ENCODE measurements at places on chromosomes 4 and X.

DNA sequence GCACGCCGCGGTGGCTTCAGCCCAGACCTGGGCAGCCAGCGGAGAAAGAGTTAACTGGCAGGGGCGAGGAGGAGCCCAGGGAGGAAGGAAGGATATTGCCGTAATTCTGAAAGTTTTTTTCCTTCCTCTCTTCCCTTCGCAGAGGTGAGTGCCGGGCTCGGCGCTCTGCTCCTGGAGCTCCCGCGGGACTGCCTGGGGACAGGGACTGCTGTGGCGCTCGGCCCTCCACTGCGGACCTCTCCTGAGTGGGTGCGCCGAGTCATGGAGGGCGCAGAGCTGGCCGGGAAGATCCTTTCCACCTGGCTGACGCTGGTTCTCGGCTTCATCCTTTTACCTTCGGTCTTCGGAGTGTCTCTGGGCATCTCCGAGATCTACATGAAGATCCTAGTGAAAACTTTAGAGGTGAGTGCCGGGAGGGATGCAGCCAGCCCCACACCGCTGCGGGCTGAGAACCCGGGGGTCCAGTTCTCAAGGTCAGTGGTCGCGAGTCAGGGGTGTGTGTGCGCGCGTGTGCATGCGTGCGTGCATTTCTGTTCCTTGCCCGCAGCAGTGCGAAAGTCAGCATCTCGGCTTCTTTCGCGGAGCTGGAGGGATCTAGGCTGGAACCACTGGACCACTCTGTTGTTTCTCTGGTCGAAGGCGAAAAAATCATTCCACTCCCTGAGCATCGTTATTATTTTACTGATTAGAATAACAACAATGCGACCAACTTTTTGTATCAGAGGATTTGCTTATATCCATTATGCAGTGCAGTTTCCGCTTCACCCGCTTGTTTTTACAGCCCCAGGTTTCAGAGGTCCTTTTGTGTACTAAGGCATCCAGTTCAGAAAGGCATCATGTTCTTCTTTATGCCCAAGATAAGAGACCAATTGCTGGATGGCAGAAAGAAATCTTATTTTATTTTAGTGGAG is 709 bp downstream of the GPAT3 start:
- DNase-seq: peak; percentile 20

DNA sequence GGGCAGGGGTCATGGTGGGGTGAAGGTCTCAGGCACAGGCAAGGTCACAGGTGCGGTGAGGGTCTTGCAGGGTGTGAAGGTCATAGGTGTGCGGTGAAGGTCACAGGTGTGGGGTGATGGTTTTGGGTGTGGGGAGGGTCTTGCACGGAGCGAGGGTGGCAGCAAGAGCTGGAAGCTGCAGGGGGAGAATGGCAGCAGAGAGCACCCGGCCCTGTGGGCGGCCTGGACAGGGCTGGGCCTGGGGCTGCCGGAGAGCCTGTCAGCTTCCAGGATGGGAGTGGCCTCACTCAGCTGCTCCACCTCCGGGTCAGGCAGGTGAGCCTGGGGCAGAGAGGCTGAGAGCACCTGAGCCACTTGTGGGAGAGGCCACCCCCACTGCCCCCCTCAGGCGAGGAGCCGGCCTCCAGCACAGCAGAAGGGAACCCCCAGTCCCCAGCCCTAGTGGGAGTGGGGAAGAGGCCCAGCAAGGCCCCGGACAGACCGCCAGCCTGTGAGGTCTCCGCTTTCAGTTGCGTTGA is 1.5 kb downstream of the MSANTD1 start:
- no peak for DNase-seq

GRCh38 chrX:154113729-154114128 is 16.2 kb upstream of the MECP2 start:
- no peak for DNase-seq

GRCh38 chr4:68175562-68176155 is 46.0 kb upstream of the TMPRSS11F start:
- DNase-seq: peak; percentile 43

GRCh38 chr4:163143532-163143931 is 23.2 kb downstream of the NAF1 start:
- DNase-seq: no peak

DNA sequence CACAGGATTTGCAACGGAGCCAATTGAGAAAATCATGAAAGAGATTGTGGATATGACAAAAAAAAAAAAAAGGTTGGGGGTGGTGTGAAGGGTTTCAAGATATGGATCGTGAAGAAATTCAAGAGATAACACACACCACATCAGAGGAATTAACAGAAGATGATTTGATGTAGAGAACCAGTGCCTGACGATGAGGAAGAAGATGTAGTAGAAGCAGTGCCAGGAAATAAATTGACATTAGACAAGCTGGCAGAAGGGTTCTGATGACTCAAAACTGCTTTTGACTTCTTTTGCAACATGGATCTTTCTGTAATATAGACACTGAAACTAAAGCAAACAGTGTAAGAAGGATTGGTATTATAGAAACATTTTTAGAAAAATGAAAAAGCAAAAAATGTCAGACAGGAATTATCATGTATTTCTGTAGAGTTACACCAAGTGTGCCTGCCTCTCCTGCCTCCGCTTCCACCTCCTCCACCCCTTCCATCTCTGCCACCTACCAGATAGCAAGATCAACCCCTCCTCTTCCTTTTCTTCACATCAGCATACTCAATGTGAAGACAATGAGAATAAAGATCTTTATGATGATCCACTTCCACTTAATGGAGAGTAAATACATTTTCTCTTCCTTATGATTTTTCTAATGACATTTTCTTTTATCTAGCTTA is 127.5 kb upstream of the OTUD4 start:
- DNase-seq: no peak

DNA sequence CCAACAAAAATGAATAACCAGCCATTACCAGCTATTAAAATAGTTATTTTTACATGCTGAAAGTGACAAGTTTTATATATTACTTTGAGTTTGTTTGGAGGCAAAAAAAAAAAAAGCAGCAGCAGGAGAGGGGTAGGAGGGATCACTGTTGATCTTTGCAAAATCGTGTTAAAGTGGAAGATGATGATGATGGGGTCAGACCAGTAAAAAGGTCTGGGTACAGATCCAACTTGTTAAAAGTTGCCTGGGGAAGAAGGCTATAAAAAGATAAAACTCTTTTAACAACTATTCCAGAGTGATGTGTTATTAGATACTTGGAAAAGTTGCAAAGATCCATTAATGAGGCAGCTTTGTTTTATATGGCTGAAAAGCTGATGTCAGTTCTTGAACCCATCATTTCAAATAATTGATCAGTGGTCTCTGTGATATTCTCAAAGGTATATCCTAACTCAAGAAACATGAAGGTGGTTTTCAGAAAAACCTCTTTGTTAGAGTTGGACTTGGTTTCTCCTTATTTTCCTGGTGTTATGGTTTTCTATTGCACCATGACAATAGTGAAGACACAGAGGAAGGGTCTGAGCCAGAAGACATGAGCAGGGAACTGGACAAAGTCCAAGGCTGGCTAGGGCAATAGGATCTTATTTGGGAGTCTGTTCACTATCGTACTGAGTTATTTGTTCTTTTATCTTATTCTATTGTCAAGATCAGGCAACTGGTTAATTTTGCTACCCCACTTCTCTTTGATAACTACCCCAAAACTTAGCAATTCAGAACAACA is 44.8 kb downstream of the EDNRA start:
- no peak for DNase-seq

GRCh38 chrX:144738246-144738645 is 509.1 kb upstream of the SPANXN1 start:
- DNase-seq: no peak

- no peak for DNase-seq
Observed at GRCh38 chrX:11412715-11413623, 119.8 kb downstream of the AMELX start.

GRCh38 chrX:113384628-113385027 is 544.0 kb upstream of the AMOT start:
- DNase-seq: no peak

- DNase-seq: no peak
Observed at GRCh38 chr4:158146736-158147135, 26.1 kb downstream of the GASK1B start.

- no peak for DNase-seq
Observed at GRCh38 chr4:6845027-6845426, 62.5 kb downstream of the KIAA0232 start.

DNA sequence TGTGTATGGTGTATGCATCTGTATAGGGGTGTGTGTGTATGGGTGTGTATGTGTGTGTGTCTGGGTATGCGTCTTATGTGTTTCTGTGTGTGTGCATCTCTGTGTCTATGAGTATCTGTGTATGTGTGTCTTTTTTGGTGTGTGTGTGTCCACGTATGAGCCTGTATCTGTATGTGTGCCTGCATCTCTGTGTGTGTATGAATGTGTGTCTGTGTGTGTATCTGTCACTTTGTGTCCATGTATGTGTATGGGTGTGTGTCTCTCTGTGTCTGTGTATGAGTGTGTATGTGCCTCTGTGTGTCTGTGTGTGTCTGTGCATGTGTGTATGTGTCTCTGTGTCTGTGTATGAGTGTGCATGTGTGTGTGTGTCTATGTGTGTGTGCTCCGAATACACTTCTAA is 24.3 kb downstream of the FAM149A start:
- DNase-seq: no peak

DNA sequence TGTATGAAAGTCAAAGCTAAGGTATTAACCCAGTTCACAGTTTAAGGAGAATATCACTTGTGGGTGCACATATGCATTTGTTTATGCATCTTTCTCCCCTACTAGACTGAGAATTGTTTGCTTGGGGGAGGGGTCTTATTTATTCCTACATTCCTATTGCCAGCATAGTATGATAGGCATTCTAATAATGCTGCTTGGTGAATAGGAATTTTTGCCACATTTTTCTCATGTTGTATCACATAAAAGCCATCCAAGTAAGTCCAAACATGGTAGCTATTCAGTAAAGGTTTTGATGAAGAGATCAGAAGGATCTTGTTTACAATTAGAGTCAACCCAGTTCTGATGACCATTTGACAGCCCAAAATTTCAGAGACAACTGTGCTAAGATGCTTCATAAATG is 48.6 kb downstream of the ASB9 start:
- DNase-seq: no peak

- DNase-seq: peak; percentile 21
Observed at GRCh38 chr4:87209696-87210095, 10.7 kb downstream of the KLHL8 start.

GRCh38 chr4:120286813-120287212 is 220.2 kb upstream of the MAD2L1 start:
- no peak for DNase-seq

- no peak for DNase-seq
Observed at GRCh38 chr4:77022560-77023179, 53.1 kb downstream of the CCNI start.

DNA sequence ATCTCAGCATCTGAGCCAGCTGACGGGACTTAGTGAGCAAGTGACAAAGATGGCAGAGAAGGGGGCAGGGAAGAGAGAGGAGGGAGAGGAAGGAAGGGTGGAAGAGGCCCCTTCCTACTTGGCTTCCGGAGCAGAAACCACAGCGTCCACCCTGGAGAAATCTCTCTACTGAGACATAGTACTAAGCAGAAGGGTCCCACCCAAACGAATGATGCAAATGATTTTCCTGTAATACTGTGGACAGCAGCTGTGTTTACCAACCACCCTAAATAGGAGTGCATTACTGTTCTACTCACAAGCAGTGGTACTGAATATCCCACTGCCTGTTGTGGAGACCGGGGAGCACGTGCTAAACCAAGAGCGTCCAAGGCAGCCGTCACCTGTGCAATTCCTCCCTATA is 29.4 kb downstream of the DTHD1 start:
- no peak for DNase-seq

- DNase-seq: no peak
Observed at GRCh38 chrX:2698604-2699003, 7.5 kb downstream of the CD99 start.

- DNase-seq: no peak
Observed at GRCh38 chrX:40291553-40291952, 193.8 kb upstream of the BCOR start.

GRCh38 chr4:40874331-40874730 is 124.6 kb downstream of the NSUN7 start:
- DNase-seq: no peak

- DNase-seq: no peak
Observed at GRCh38 chr4:167185465-167185864, 48.8 kb downstream of the SPOCK3 start.

DNA sequence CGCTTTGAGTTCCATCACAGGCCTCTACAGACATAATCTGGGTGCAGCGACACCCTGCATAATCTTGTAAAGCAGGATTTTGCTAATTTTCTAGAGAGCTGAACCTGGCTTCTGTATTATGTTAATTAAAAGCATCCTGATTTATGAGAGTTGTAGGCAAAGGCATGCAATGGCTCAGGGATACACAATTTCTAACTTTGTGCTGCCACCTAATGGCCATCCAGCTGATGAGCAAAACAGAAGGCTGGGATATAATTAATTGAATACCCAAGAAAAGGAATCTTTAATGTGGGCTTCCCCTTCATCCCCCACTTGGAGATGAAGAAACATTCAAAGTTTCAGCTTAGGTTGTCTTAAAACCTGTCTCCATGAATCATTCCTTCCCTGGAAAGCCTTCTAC is 78.1 kb downstream of the BMP15 start:
- DNase-seq: peak; percentile 6

GRCh38 chrX:150475461-150475860 is 93.0 kb upstream of the MTM1 start:
- DNase-seq: no peak

DNA sequence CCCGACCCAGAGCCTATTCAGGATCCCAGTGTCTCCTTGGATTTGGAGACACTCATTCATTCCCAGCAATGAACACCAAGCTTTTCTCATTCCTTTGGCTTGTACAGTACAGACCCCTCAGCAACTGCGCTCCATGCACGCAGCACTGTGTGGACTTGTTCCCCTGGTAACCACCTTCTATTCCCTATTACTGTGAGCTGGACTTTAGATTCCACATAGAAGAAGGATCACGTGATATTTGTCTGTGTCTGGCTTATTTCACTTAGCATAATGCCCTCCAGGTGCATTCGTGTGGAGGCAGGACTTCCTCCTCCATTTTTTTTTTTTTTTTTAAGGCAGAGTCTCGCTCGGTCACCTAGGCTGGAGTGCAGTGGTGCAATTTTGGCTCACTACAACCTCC is 106.4 kb downstream of the PHKA2 start:
- no peak for DNase-seq

DNA sequence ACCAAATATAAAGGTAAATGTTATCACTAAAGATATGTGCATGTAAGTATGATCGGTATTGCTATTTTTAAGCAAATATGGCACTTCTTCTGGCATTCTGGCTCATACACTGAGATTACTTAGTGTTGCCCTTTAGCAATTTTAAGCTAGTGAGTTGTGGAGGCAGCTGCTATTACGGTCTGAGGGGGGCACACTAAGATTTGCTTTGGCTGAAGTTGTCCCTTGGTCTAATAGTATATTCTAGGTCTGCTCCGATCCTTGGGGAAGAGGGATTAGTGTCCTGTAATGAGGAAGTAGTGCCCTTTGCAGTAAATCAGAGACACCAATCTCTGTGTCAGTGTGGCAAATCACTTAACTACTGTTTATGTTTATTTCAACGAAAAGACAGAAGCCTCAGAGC is 196.5 kb upstream of the FTHL17 start:
- no peak for DNase-seq

All from stimulated activated naive CD8-positive, alpha-beta T cell treated with anti-CD3 and anti-CD28 coated beads, Interleukin-15, Interleukin-2, amounts not matched to agents 100 U/mL and 50 U/mL, for 24 hours (primary cell).